BJ (cell line): ENCODE measurements at places on chromosomes 11 and 22.

GRCh38 chr11:46306296-46306853 is 28.9 kb downstream of the CREB3L1 start:
- DNase-seq, result no peak

DNA sequence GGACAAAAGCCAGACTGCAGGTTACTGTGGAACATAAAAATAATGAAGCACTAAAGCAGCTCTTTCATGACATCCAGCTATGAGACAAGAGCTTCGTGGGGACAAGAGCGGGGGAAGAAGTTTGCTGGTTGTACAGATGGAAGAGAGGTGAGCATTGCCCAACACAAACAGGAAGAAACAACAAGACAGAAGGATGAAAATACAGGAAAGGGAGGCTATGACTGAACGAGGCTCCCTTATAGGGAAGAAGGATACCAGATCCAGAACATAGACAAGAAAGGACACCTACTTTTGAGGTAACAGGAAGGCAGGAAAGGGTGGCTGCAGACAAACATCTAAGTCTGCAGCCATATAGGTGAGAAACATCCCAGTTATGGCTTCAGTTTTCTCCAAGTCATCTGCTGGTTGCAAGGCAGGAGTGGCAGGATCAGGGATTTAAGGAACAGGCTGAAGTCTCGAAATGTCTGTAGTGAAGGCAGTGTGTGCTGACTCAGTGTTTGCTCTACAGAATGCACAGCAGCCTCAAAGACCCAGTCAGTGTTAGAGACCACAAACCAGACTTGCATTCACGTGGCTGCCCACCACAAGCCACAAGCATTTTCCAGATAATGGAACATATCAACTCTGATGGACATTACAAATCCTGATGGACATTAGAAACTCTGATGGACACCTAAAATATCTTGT is 1.9 kb downstream of the CLTCL1 start:
- DNase-seq, result no peak

- no peak for DNase-seq
Measured at GRCh38 chr11:103637831-103638230, 398.6 kb upstream of the DDI1 start.

DNA sequence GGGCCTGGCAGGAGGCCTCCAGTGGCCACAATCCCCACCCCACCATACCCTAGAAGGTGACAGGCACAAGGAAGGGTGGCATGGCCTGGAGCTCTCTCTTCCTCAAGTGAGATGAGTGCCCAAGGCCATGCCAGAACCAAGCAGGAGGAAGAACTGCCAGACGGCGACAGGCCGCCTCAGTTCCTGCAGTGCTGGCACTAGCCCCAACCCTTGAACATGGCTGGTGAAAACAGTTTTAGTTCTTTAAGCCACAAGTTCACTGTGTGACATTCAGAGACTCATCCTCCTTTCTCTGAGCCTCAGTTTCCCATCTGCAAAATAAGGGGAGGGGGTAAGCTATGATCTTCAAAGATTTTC is 9.8 kb downstream of the CHRDL2 start:
- DNase-seq, result no peak

DNA sequence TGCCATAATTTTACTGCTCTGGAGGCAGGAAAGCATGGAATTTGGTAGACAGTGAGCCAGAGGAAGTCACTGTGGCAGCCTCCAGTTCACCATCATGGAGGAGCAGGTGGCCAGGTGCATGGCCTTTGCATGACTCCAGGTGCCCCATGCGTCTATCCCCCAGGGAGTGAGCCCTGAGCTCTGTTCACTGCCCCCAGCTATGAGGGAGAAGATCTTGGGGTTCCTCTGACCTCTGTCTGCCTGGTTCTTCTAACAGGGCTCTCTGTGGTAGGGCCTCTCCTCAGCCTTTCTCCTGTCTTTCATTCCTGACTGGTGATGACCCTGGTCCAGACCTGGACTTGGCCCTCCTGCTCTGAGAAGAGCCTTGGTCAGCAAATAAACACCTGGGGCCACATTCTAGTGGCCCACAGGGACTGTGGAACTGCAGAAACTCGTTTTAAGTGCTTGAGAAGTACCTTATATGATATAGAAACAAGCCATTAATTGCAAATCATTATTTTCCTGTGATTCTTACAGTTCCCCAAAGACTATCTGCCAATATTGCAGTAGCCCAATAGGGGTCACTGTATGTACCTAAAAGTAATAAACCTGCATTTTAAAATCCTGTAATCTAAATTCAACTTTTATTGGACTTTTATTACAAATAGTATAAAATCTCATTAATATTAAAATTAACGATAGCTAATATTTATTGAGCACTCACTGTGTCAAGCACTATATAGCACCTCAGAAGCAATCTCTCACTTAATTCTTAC is 120.0 kb upstream of the SYT13 start:
- DNase-seq, result no peak

- peak; percentile 68 for DNase-seq
Measured at GRCh38 chr11:35424157-35424940, 5.0 kb upstream of the SLC1A2 start.

DNA sequence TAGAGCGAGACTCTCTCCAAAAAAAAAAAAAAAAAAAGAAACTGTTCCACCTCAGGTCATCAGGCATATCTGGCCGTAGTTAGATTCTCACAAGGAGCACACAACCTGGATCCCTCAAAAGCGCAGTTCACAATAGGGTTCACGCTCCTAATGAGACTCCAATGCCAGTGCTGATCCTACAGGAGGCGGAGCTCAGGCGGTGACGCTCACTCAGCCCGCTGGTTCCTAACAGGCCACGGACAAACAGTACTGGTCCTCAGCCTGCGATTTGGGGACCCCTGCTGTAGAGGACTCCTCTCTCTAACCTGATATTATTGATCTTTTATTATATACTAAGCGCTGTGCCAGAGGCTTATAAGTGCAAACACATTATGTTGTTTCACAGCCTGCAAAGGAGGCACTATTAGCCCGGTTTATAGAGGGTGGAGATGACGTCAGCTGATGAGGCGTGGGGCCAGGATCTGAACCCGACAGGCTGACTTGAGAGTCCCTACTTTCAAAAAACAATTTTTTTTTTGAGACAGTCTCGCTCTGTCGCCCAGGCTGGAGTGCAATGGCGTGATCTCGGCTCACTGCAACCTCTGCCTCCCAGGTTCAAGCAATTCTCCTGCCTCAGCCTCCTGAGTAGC is 4.9 kb upstream of the MAFF start:
- DNase-seq, result no peak

GRCh38 chr22:26709617-26710390 is 52.4 kb downstream of the MIAT start:
- DNase-seq, result peak; percentile 59

GRCh38 chr22:45786726-45787125 is 115.1 kb downstream of the ATXN10 start:
- DNase-seq, result no peak

- DNase-seq, result no peak
Measured at GRCh38 chr11:34495724-34496377, 17.7 kb downstream of the ELF5 start.

DNA sequence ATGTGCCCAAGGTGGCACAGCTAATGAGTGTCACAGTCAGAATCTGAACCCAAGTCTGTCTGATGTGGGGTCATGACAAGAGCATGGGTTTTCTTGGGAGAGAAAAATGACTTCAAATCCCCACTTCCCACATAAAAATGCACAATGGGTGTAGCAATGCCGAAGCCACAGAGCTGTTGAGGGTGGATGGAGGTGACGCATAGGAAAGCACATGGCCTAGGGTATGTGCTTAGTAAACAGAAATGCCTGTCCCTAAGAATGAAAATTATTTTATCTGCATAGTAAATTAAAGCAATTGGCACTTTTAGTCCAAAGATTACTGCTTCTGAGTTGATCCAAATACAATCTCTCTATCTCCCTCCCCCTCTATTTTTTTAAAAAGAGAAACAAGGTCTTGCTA is 10.9 kb downstream of the MICAL3 start:
- DNase-seq, result no peak

DNA sequence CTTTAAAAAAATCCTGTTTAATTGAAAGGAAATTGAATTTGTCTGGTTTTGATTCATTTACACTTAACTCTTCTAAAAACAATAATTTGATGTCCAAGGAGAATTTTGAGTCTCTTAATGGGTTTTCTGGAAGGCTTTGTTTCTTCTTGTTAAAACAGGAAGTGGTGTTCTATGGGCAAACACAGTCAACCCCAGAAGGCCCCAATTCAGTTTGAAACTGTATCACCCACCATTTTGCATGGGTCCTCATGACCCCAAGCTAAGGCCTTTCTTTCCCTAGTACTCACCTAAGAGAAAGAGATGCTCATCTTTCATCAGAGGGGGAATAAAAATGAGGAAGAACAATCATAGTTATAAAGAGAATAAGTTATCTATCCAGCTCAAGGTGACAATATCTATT is 10.6 kb downstream of the FLI1 start:
- no peak for DNase-seq

GRCh38 chr11:130829920-130830511 is 86.3 kb downstream of the SNX19 start:
- no peak for DNase-seq

- DNase-seq, result no peak
Measured at GRCh38 chr11:65782816-65783228, 2.0 kb upstream of the AP5B1 start.

DNA sequence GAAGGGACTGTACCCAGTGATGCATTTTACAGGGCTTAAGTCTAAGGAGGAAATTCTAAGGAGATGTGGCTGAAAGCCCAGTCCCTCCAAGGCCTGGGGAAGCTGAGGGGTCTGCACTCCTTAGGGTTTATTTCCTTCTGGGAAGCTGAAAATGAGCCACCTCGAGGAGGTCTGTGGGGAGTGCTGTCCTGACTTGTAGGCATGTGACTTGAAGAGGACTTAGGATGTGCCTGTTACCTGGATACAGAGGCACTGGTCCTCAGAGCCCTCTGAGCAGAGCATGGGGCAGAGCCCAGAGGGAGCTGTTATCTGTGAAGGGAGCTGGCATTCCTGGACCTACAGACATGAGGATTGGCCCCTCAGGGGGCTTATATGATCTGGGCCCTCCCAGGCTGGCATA is 77.1 kb downstream of the TP53I11 start:
- DNase-seq, result no peak

- no peak for DNase-seq
Measured at GRCh38 chr11:128645968-128646367, 47.9 kb upstream of the FLI1 start.

- no peak for DNase-seq
Measured at GRCh38 chr11:104870910-104871309, 27.4 kb downstream of the CASP12 start.

DNA sequence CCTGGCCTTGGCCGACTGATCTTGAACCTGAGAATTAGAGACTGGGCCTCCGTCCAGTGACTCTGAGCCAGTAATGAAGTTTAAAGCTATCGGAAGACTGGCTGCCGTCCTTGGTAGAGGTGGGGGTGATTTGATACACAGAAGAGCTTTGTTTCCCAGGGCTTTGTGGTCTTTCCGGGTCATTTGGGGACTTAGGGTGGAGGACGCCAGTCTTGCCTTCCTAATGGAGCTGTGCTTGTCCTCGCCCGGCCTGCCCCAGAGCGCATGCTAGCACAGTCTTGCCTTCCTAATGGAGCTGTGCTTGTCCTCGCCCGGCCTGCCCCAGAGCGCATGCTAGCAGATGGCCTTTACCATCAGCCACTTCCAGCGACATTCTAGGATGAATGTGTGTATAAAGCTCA is 65.8 kb downstream of the ST3GAL4 start:
- DNase-seq, result no peak
